ENCODE measurements at places on chromosomes 11 and 22. TPM values are rescaled to one million over a fixed set of nuclear protein-coding genes. Genes with fewer than 3 reads are reported as not detected.

DNA sequence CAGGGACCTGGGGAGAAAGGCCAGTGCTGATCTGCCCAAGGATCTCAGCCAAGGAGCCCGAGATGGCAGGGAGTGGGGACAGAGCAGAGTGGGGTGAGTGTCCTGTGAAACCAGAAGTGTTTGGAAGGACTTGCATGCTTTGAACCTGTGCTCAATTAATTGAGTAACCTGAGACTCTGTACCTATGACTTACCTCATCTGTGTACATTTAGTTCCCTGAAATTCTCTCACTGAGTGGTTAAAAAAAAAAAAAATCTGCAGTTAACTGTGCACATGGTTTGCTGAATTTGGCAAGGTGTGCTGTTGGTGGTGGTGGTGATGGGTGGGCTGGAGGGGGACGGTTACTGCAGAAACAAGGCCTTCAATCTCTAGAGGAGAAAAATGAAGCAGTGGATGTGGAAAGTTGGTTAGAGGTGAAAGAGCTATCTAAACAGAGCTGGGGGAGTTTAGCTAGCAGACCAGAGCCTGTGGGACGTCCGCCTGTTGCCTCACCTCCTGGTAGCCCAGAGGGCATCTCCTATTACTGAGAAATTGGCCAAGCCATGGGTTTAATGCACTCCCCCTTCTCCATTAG lies 8.3 kb upstream of the SORL1-AS1 start:
- H3K36me3 ChIP-seq, result peaks cover 1% of the 10 kb centered on the region
- H3K27ac ChIP-seq, result peak overlapping the region; percentile 94
- peaks cover 100% of the 10 kb centered on the region for H3K4me1 ChIP-seq
- DNase-seq, result no peak

- H3K27ac ChIP-seq, result no peak overlapping the region
- H3K4me3 ChIP-seq, result no peak overlapping the region
- no peaks in the 10 kb centered on the region for H3K36me3 ChIP-seq
- H3K4me1 ChIP-seq, result no peaks in the 10 kb centered on the region
- H3K27me3 ChIP-seq, result no peaks in the 10 kb centered on the region
- no peak for DNase-seq
Measured at GRCh38 chr11:21501245-21501644, 691.6 kb upstream of the ANO5 start.

- H3K4me3 ChIP-seq, result no peak overlapping the region
- no peak overlapping the region for H3K27ac ChIP-seq
- no peaks in the 10 kb centered on the region for H3K36me3 ChIP-seq
- no peaks in the 10 kb centered on the region for H3K4me1 ChIP-seq
- peaks cover 25% of the 10 kb centered on the region for H3K27me3 ChIP-seq
Measured at GRCh38 chr22:27750584-27751265, 50.8 kb downstream of the MN1 start.

DNA sequence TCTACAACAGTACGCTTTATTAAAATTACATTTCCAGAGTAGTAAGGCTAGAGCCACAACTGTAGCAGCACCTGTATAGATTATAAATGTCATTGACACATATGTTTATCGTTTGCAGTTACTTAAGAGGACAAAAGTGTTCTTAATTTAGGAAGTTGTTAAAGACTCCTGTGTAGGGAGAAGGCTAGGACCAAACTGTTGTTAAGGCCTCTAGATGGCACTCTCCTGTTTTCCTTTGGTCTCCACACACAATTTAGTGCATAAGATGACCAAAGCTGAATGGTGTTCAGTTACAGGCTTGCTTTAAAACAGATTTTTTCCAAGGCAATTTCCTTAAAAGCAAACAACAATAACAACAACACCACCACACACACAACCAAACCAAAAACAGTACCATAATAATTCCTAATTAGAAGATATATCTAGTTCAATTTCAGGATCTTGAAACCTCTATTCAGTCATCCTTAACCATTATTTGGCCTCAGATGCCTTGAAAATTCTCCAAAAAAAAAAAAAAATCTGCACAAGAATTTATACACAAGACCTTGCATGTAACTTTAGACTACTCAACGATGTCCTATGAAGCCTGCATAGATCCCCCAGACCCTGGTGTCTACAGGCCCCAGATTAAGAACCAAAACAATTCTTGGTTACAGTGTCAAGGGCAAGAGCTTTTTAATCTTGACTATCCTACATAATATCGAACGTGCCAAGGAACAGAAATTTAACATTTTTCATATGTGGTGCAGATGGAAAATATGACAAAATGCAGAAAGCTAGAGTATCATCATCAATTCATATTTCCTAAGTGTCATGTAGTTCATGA lies 42.6 kb upstream of the APOA1 start:
- peaks cover 37% of the 10 kb centered on the region for H3K4me1 ChIP-seq
- no peak overlapping the region for H3K4me3 ChIP-seq
- peak; percentile 34 for DNase-seq
- H3K27ac ChIP-seq, result peak overlapping the region; percentile 22

DNA sequence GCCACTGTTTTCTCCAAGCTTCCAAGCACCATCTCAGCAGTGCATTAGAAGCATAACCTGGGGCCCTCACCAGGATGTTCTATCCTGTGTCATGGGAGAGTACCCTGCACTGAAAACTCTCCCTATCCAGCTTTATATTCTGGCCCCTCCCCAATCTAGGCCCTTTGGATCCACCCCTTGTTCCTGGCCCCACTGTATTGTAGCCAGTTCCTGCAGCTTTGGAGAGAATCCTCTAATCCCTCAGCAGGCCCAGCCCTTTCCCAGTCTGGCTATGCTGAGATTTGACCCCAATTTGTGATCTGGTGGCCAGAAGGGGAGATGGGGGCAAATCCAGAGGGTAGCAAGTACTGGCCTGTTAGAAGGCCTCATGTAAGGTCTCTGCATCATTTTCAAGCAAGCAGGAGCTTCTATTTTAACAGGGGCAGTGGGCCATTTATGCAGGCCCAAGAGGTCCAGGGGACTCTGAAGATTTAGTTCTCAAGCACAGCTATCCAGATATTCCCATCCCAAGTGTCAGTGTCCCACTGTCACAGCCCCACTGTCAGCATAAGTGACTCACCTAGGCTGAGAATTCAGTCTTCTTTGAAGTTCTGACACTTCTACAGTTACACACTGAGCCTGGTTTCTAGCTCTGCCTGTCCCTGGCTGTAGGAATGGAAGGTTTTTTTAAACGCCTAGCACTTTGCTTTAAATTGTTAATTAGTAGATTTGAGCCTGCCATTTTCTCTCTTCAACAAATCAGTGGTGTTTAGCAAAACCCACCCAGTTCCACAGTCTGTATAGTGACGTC lies 589.5 kb upstream of the CADM1 start:
- no peak for DNase-seq
- peaks cover 7% of the 10 kb centered on the region for H3K27me3 ChIP-seq
- no peak overlapping the region for H3K4me3 ChIP-seq

GRCh38 chr11:102528618-102529017 lies 1.9 kb downstream of the MMP7 start:
- H3K27me3 ChIP-seq, result peaks cover 10% of the 10 kb centered on the region
- H3K36me3 ChIP-seq, result no peaks in the 10 kb centered on the region
- H3K27ac ChIP-seq, result no peak overlapping the region
- H3K4me3 ChIP-seq, result no peak overlapping the region

The ANO5 gene
- total RNA-seq, result not detected

DNA sequence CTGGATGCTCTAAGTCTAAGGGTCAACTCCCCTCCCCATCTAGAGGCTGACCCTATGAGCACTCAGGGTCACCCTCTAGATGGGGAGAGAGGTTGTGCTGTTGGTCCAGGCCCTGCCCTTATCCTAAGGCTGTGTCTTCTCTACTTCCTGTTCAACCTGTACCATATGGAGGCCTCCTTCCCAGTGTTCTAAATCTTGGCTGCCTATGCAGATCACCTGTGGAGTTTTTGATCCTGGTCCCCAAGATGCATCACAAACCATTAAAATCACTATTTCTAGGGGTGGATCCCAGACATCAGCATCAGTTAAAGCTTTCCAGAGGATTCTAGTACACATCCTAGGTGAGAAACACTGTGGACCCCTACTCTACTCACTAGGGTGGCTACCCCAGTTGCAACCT lies 26.2 kb downstream of the LARGE1 start:
- H3K27ac ChIP-seq, result no peak overlapping the region
- DNase-seq, result no peak
- H3K4me3 ChIP-seq, result no peak overlapping the region
- peaks cover 2% of the 10 kb centered on the region for H3K36me3 ChIP-seq
- H3K27me3 ChIP-seq, result peaks cover 5% of the 10 kb centered on the region

DNA sequence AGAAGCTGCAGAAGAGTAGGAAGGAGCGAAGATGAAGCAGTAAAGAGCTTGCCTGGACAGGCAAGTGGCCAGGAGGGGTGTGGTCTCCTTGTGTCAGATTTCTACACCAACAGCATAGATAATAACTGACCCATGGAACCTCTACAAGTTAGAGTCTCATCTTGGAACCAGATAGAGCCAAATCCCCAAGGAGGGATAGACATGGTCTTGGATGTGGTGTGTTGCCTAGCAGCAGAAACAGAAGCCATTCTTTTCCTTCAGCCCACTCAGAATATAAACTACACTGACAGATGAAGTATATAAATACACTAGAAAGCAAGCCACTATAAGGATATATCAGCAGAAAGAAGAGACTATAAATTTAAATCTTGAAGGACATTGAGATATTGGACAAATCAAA lies 4.3 kb upstream of the CARD16 start:
- no peak overlapping the region for H3K4me3 ChIP-seq
- peaks cover 29% of the 10 kb centered on the region for H3K4me1 ChIP-seq
- no peaks in the 10 kb centered on the region for H3K36me3 ChIP-seq
- H3K27ac ChIP-seq, result no peak overlapping the region
- no peaks in the 10 kb centered on the region for H3K27me3 ChIP-seq

The KRTAP5-10 gene
- total RNA-seq, result not detected

- H3K4me1 ChIP-seq, result no peaks in the 10 kb centered on the region
- no peaks in the 10 kb centered on the region for H3K36me3 ChIP-seq
- no peak overlapping the region for H3K27ac ChIP-seq
- no peaks in the 10 kb centered on the region for H3K27me3 ChIP-seq
Measured at GRCh38 chr11:87422566-87422965, 384.8 kb downstream of the TMEM135 start.

DNA sequence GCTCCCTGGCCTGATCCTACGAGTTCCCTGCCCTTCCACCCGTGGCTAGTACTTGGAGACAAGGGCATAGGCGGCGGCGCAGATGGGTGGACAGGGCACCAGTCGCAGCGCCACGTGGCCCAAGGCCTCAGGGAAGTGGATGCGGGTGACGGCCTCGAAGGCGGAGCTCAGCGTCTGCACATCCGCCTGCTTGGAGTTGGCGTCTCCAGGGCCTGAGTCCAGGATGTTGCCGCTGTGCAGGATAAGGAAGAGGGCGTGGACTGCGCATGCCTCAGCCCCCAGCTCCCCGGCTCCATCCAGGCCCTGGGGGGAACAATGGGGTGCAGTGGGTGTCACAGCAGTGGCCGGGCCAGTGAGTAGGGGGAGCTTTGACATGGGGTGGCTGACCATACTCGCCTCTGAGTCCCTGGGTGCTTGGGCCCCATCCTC lies 6.6 kb downstream of the PITPNM1 start:
- H3K27ac ChIP-seq, result no peak overlapping the region
- H3K36me3 ChIP-seq, result peaks cover 17% of the 10 kb centered on the region
- DNase-seq, result no peak

DNA sequence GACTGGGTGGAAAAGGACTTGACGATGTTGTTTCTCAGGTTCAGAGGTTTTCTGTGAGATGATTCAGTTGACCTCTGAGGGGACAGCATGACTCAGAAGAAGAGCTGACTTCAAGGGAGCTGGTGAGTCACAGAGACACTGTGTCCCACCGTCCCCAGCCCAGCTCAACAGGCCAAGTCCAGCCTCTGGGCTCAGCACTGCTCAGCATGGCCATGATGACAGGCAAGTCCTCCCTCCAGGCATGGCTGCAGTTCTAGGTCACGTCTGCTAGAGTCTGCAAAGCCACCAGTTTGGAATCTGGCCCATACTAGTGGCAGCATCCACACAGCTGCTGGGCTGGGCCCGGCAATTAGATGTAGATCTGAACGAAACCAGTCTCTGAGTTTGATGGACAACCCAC lies 12.9 kb downstream of the TRIM29 start:
- no peak overlapping the region for H3K27ac ChIP-seq
- no peaks in the 10 kb centered on the region for H3K36me3 ChIP-seq
- no peaks in the 10 kb centered on the region for H3K4me1 ChIP-seq
- no peak overlapping the region for H3K4me3 ChIP-seq
- no peak for DNase-seq

DNA sequence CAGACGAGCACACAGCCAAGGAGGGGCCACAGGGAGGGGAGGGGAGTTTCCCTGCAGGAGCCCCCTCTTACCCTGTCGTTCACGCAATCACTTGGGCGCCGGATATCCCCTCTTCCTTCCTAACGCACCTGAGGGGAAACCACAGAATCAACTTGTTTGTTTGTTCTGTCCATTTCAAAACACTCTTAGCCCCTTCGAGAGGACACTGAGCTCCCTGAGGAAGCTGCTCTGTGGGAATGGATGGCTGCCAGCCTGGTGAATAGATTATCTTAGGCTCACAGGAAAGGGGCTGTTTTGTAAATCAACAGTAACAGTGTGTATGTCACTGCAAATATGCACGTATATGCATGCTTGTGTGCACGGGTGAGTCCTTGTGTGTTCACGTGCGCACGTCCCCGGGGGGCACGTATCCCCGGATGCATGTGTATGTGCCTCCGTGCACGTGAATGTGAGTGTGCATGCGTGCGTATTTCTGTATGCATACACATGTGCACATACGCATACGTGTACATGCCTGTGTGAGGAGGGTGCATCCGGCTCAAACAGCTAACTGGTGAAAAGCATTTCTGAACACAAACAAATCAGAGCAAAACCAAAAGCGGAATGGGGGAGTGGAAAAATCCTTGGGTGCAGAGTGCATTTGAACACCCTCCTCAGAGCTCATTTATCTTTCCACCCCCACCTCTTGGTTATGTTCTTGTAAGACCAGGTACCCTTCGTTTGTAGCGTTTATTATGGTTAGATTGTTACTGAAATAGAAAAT lies 7.2 kb downstream of the ARSA start:
- no peaks in the 10 kb centered on the region for H3K27me3 ChIP-seq
- no peaks in the 10 kb centered on the region for H3K36me3 ChIP-seq
- peaks cover 47% of the 10 kb centered on the region for H3K4me1 ChIP-seq
- H3K4me3 ChIP-seq, result peak overlapping the region; percentile 96
- peak; percentile 91 for DNase-seq

DNA sequence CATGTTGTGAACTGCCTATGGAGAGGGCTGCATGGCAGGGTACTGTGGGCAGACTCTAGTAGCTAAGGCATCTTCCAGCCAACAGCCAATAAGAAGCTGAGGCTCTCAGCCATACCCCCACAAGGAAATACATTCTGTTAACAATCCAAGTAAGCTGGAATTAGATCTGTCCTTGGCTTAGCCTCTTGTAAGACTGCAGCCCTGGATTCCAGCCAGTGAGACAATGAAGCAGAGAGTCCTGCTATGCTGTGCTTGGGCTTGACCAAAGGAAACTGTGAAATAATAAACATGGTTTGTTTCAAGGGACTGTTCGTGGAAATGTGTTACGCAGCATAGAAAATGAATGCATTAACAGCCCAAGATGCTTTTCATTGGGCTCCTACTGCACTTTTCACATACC lies 1097.4 kb upstream of the CCDC90B start:
- no peaks in the 10 kb centered on the region for H3K4me1 ChIP-seq
- H3K4me3 ChIP-seq, result no peak overlapping the region
- DNase-seq, result no peak
- no peaks in the 10 kb centered on the region for H3K27me3 ChIP-seq
- H3K27ac ChIP-seq, result no peak overlapping the region
- H3K36me3 ChIP-seq, result no peaks in the 10 kb centered on the region

The PRR5L gene
- total RNA-seq, result 14.2 TPM

The CD3D gene
- 250 TPM for total RNA-seq

The PATE1 gene
- total RNA-seq, result not detected

- H3K4me1 ChIP-seq, result no peaks in the 10 kb centered on the region
- no peak for DNase-seq
- no peaks in the 10 kb centered on the region for H3K36me3 ChIP-seq
- no peak overlapping the region for H3K4me3 ChIP-seq
Measured at GRCh38 chr11:87405843-87406242, 368.1 kb downstream of the TMEM135 start.
